DMS153 (cell line): ENCODE measurements at places on chromosomes 1 and 21.

DNA sequence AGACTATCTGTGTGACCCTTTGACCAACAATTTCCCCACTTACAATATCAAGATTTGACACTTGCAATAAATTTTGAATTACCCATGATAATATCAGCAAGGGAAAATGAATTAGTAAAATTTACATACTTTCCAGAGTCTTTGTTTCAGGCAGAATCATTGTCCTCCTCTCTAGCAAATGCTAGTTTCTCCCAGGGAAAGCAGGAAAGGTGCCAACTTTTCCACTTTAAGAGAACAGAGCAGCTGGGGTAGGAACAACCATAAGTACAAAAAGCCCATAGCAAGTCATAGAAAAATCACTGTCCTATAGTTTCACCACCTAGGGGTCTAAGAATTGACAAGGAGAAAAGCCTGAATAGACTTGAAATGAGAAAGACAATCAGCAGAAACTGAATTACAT lies 67.1 kb upstream of the GUCA2B start:
- no peak for DNase-seq

DNA sequence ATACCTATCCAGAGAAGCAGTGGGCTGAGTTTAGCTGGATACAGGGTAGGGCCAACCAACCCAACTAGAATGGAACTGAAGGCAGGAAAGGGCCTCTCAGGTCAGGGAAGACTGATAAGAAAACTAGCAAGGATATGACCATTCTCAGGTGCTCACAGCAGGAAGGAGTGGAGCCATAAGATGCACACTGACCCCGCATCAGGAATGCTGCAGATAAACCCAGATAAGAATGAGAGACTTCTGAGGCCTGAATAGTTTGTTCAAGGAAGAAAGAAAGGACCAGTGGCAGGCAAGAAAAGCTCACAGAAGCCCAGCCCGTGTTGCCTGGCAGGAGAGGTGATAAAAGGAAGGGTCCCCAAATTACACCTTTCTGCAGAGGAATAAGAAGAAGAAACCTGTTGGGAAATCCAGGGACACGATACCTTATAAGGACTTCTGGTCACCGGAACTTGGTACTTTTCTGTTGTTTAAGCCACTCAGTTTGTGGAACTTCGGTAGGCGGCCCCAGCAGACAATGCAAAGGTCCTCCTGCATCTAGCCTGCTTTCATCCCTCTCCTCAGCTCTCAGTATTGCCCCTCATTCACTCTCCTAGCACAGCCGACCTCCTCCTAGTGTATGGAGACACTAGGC lies 58.9 kb downstream of the ATP1A1 start:
- DNase-seq: no peak

GRCh38 chr1:182149411-182149965 lies 88.0 kb upstream of the ZNF648 start:
- DNase-seq: peak; percentile 42

DNA sequence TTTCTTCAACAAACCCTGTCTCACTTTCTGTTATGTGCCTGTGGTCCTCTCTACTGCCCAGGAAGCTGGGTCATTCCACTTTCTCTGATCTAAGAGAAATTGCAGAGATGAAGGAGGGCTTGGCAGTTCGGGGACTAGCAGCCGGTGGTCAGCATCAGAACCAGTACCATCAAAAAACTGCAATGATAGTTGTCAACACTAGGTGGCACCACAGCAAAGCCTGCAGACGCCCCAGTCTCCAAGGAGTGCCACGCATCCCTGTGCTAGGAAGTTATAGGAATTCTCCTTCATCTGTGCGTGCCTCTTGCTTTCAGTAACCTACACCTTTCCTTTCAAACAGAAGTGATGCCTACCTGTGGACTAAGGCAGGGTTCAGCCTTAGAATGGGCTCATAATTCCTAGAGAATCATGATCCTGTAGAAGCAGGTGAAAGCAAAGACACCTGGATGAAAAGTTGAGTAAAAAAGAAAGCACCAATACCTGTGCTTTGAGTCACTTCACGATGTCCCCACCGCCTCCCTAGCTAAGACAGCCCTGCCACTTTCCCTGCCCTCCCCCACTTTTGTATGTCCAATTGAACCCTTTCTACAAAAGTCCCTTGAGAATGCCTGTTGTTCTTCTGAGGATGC lies 129.2 kb downstream of the ADAMTS1 start:
- no peak for DNase-seq

DNA sequence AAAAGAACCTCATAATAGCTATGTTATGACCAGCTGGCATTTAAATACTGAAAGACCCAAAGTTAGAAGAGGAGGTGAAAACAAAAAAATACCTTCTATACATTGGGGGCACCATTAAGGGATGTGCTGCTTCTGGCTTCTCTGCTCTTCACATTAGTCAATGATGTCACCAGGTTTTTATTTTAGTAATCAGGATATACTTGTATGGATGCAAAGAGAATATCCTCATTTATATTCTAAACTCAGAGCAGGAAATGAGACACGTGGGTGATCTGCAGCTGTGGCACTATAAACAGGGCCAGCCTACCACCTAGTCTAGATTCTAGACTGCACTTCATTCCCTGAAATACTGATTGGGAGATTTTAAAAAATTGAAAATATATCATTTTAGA lies 51.2 kb downstream of the WLS start:
- DNase-seq: no peak

DNA sequence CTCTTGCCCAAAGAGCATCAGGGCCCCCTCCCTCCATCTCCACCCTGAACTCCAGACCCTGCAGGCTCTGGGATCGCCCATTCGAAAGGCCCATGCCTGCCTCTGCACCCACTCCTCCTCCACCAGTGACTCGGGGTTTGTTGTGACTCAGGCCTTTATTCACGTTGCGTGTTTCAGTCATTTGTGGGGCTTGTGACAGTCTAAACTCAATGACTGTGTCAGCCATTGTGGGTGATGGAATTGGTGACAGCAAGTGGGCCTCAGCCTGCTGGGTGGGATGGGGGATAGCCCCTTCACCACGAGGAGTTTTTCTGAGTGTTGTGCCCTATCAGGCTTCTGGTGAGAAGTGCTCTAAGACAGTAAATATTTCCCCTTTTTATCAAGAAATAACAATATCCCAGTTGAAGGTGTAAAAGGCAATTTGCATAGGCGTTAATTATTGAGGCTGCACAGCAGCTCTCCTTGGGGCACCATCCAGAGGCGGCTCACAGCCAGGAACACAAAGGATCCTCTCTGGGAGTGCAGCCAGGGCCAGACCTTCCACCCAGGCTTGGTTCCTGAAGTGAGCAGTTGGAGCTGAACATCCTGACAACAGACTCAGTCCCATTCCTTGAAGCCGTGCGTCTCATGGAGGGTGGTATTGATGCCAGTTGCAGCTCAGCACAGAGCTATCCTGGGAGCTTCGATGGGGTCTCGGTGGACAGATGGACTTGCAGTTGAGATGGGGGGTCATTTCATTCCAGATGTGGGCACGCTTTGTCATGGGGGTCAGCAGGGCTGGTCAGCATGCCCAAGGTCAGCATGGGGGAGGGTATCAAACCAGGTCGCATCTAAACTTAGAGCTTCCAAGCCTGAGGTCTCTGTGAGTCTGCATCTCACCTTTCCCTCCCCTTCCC lies 135.6 kb upstream of the CACNA1E start:
- DNase-seq: no peak
